ENCODE measurements at places on chromosomes 5 and 9.

DNA sequence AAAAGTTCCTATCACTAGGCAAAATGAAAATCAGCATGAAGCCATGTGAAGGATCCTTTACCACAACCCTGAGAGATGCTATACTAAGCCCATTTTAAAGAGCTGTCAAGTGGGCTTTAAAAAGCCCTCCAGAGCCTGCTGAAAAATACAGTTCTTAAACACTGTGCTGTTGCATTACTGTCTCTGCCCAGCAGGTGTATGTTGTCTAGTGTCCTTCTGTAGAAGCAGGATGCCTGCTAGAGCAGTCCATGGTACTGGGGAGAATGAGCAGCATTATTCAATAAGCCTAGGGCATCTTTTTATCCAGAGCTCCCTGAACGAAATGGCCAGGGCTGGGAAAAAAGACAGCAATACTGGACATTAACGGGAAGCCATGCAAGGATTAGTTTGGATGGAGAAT lies 126.2 kb upstream of the PLCXD3 start:
- DNase-seq = no peak

DNA sequence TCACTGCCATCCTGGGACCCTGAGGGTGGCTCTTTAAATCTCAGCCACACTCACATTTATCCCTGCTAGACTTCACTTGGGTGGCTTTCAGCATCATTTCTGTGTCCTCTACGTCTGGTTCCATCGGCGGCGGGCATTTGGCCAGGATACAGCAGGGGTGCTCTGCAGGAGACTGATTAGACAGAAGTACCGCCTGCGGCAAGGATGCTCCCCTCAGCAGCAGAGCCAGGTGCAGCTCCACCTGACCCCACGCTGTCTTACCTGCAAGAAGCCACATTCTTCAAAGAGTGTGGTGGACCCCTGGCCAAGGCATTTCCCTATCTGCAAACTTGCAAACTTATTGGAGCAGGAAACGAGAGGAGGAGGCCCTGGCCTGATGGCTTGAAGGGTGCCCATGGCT lies 309.8 kb upstream of the IRX4 start:
- DNase-seq = no peak

DNA sequence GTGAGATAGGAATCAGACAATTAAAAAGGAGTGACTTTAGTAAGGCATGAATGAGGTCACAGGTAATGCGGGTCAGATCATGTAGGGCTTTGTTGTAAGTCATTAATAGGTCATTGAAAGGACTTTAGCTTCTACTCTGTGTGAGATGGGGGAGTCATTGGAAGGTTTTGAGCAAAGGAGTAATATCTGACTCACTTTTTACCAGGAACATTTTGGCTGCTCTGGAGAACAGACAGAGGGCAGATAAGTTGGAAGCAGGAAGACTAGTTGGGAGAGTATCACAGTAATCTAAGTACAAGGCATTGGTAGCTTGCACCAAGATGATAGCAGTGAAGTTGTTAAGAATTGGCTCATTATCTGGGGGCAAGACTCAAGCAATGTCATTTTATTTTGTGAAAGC lies 37.4 kb downstream of the KIF2A start:
- no peak for DNase-seq

GRCh38 chr5:155106221-155106620 lies 92.7 kb downstream of the KIF4B start:
- DNase-seq = no peak

- no peak for DNase-seq
Observed at GRCh38 chr5:170540271-170540670, 36.5 kb downstream of the KCNIP1 start.

GRCh38 chr5:59193616-59194319 lies 610.9 kb downstream of the RAB3C start:
- no peak for DNase-seq

GRCh38 chr5:11922394-11922793 lies 18.1 kb upstream of the CTNND2 start:
- DNase-seq = no peak

DNA sequence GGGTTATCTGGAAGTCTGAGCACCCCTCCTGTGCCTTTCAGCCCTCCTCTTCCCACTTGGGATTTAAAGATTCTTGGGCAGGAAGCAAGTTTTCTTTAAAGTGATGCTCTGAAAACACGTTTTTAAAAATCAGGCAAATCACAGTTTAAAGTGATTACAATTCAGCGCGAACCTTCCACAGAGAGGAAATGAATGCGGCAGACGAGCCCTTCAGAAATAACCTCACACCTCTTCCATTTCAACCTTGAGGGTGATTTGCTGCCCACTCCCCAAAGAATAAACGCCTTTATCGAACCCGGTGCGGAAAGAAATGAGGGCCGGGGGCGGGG lies 2.3 kb upstream of the EFNA5 start:
- no peak for DNase-seq

- no peak for DNase-seq
Observed at GRCh38 chr5:152178350-152178699, 226.8 kb downstream of the NMUR2 start.

- no peak for DNase-seq
Observed at GRCh38 chr5:174326372-174326771, 280.9 kb downstream of the NSG2 start.

- no peak for DNase-seq
Observed at GRCh38 chr9:135491764-135492163, 8.7 kb upstream of the MRPS2 start.

- no peak for DNase-seq
Observed at GRCh38 chr9:84554069-84554664, 115.4 kb upstream of the NTRK2 start.

DNA sequence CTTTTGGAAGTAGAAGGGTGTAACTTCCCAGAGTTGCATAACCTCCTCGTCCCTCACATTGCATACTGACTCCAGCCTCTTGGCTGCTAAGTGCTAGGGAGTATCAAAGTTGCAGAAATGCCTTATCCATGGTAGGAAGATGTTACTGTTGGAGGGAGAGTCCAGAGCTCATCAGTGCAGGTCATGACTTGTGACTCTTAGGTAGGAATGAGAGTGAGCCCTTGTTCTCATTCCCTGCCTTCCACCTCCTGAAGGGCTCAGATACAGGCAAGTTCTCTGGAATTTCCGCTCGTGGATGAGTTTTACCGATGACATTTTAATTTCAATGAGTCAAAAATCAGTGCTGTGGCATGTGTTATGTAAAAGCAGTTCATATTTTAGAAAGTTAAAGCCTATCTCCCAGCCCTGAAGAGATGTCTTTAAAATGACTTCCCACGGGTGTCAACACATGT lies 17.0 kb downstream of the IRX1 start:
- DNase-seq = no peak

DNA sequence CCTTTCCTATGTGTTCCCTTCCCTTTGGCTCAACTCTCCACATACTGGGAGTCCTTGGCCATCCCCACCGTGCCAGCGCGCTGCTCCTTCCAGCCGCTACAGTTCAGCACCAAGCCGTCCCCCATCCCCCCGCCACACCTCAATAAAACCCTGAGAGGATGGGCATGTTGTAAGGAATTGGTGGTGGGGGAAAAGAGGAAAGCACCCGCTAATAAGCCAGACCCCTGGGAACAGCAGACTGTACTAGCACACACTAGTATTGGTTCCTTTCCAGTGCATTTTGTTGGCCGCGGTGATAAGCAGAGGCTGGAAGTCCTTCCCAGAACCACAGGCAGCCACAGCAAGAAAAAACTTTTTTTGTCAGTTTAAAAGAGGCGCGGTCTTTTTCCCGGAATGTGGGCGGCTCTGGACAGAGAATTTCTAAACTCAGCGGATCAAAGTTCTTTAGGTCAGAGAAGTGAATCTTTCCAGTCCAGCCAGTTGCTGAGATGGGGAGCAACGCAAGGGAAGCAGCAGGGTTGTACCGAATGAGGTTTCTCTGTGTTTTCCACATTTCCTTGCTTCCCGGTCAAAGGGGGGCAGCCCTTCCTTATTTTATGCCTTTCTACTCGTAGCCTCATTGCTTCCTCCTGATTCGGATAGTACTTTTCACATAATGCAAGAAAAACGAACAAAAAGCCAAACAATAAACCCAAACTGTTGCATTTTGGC lies 2.1 kb downstream of the CHSY3 start:
- DNase-seq = no peak

- DNase-seq = no peak
Observed at GRCh38 chr9:36566813-36567221, 5.9 kb upstream of the MELK start.

- DNase-seq = peak; percentile 3
Observed at GRCh38 chr9:101397746-101398067, 711 bp downstream of the MRPL50 start.

GRCh38 chr5:39405083-39405843 lies 19.5 kb downstream of the DAB2 start:
- no peak for DNase-seq

DNA sequence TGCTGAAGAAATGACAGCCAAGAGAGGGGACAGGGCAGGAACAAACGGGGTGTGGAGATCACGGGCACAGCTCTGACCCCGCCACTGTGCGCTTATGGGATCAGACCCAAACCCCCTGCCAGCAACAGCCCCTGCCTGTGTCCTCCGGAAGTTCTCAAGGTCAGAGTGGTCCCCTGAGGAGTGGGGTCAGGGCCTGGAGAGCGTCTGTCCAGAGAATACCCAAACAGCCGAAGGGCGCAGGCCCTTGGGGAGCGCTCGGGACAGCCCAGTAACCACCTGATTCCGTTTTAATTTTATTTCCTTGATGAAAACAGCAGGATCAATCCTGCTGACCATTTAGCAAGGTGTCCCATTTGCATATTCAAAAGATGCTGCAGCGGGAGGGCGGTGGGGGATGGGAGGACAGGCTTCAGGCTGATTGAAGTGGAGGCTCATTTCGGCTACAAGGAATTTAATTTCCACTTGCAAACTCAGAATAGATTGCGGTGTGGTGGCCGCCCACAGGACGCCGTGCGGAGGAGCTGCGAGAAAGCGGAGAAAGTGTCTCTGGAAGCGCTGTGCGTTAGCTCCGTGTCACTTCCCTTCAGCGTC lies 32.6 kb upstream of the TMEM250 start:
- DNase-seq = no peak

DNA sequence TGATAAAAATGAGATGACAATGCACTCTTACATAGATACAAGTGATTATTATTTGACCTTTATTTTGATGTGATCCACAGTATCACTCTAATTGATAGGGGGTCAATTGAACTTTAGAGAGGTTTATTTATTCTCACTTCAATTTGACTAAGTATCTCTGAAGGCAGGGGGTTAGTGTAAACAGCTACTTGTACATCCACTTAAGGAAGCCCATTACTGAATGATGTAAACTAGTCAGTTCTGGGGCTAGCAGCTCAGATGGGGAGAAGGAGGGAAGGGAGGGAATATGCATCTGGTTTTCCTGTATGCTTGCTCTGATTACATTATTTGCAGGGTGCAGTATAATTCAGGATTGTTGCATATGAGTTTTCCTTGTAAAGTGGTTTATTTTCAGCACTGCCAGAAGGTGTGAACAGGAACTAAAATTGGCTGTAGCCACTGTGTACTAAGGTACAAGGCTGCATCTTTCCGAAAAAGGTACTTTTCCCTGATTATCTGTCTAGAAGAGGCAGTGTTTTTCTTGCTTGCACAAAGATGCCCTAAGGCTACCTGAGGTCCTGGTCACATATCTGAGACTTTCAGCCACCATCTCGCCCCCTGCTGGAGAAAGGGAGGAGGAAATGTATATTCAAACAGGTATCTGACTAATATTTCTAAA lies 51.2 kb downstream of the MRPS27 start:
- DNase-seq = peak; percentile 15

DNA sequence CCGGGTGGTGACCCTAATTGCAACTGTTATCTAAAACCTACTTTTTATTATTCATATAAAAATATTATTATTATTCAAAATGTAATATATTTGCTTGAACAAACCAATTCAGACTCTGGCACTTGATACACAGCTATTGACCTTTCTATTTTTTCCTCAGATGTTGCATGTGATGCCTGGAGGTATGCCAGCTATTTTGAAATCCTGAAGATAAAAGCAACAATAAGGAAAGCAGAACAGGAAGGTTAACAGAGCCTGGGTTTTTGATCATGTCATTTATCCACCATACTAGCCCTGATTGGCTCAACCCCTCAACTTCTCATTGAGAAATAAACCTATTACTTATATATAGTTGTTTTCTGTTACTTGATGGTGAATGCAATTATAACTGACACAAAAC lies 340.9 kb upstream of the KIF2A start:
- DNase-seq = no peak

DNA sequence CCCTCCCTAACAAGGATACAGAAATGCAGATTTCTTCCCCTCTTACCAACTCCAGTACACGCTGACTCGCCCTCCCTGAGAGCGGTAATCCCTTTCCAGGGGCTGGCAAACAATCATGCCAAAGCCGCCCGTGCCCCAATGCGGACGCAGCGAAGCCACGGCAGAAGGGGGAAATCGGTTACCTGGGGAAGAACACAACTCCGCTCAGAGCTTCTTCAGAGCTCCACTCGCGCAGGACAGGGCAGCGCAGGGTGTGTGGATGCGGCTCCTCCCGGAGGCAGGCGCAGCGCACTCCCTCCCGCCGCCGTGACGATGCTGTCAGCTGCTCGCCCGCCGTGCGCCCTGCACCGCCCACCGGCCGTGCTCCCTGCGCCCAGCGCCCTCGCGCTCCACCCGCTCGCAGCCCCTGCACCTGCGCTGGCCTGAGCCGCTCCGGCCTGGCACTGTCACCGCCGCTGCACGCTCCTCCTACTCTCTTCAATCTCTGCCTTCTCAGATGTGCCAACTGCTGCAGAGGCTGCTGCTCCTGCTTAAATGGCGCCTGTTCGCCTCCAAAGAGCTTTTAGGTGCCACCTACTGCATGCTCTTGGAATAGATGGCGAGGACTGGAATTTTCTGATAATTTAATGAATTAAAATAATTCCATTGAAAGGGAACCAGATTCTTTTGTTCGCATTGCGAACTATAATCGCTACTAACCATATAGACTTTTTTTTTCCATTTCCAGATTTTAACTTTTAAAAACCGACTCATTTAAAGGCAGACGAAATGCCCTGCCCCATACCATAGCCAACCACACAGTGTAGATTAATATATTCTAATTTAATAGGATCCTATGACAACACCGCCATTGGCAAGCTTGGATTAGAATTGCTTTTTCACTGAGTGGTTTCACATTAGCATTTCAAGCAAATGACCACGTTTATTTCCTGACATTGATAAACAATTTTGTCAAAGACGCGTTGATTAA lies at the start of gene DIRAS2:
TSS of gene DIRAS2 (minus strand) at position 255 of the 970 bp plus-strand sequence. CDS start 28,997 bp downstream, outside the sequence.
- DNase-seq = no peak

DNA sequence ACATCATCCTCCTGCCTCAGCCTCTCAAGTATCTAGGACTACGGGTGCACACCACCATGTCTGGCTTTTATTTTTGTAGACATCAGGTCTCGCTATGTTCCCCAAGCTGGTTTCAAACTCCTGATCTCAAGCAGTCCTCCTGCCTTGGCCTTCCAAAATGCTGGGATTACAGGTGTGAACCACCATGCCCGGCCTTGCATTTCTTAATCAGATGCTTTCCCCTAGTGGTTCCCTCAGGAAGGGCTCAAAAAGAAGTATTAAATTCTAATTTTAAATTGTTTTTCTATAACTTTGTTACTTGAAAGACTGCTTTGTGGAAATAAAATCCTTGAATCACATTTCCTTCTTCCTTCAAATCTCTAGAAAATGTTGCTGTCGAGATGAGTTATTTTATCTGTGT lies 79.5 kb upstream of the ROR2 start:
- no peak for DNase-seq

GRCh38 chr5:147369742-147370374 lies 135.0 kb downstream of the STK32A start:
- DNase-seq = no peak
